ENCODE measurements at places on chromosomes 2 and 18.

DNA sequence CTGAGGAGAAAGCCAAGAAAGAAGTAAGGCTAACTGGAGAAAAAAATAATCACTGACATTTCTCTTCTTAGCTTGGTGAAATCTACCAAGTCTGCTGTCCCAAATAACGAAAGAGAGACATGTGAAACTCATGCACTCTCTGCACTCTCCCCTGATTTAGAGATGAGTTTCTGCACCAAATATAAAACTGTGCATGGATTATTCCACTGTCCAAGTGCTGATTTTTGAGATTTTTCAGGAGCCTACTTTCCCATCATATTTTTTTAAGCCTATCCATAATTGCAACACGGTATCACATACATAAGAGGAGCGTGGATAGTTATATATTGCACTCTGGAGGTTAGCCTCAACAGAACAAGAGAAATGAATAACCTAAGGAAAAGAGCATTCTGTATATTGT lies 10.0 kb upstream of the RIT2 start:
- no peak for DNase-seq

DNA sequence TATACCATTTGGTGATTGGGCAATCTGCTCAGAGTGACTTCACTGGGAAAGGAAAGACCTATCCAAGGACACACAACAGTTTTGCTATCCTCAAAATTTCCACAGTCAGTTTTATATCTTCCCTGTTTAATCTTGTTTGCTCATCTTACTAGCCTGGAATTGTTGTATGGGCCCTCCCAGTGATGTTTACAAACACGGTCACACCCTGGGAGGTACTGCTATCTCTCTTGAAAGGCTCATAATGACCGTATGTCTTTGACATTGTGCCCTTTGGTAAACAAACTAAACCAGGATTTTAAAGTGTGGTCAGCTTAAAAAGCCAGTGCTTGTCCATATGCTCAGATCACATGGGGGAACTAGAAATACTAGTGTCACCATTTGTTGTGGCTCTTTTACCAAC lies 277.0 kb downstream of the CDH2 start:
- no peak for DNase-seq

GRCh38 chr2:56540916-56541315 lies 357.1 kb downstream of the CCDC85A start:
- DNase-seq, result no peak

- DNase-seq, result no peak
Measured at GRCh38 chr2:109290887-109291643, 162.1 kb downstream of the SH3RF3 start.

GRCh38 chr2:210611466-210611865 lies 55.1 kb downstream of the CPS1 start:
- no peak for DNase-seq

DNA sequence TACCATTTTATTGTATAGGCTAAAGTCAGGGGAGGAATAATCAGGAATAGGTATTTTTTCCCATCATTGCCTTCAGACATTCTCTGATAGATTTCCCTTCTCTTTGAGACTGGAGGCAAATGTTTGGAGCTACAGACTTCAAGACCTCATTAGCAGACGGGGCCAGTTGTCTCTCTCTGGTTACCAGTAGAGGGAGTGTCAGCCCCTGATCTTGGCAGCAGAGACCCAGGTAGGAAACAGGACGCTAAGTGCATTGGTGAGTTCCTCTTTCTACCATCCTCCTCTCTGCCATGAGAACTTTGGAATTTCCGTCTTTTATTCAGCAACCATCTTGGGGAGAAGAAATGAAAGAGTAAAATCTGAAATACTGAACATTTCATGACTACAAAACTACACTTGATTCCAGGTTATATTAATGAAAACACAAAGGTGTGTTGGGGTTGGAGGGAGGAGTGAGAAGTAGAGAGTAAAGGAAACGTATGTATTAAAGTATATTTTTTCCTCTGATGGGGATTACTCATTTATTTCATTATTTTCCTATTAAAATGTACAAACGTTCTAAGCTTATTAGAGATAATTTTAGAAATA lies 186.2 kb upstream of the GCFC2 start:
- DNase-seq, result peak; percentile 4

GRCh38 chr2:106644623-106645022 lies 157.5 kb downstream of the CD8B2 start:
- DNase-seq, result no peak

DNA sequence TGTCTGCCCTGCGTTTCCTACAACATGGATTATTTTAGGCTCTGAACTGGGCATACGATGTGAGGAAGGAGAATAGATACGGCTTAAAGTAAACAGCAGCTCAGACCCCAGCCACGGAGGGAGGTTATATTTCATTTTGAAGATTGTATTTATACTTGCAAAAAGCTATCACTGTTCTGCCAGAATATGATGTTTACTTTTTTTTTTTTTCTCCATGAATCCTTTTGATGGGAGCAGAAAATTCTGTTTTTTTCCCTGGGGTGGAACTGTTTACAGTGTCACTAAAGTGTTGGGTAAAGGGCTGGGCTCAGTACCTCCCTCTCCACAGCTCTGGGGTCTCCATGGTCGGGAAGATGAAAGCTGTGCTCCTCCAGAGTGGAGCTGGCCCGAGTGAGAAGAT lies 13.1 kb downstream of the PCARE start:
- no peak for DNase-seq

DNA sequence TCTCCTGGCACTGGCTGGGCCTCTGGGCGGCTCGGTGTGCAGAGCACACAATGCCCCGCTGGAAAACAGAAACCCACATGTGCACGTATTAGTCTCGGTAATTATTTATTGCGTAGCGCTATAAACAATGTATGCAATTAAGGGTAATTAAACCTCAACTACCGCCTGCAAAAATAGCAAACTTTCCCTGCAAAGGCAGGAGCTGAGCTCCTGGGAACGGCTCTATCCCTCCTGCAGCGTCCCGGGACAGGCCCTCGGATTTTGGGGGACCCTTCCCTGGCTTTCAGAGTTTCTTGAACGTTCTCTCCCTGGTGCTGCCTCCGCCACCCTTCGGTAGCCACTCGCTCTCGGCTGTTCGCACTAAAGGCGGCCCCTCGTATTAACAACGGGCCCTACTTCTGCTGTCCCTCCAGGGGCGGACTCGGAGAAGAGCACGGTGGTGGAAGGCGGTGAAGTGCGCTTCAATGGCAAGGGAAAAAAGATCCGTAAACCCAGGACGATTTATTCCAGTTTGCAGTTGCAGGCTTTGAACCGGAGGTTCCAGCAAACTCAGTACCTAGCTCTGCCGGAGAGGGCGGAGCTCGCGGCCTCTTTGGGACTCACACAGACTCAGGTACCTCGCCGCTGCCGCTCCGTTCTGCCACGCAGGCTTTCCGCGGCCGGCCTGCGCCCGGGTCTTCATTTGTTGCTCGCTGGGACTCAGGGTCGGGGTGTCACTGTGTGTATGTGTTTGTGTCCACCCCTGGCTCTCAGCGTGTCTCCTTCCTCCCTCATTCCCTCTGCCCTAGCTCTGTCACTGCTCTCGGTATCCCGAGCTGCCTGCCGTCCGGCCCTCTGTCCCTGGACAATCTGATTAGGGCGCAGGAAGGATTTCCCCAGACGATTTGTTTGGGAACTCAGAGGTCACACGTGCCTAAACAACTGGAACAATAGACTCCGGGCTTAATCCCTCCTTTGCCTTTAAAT lies 1.2 kb downstream of the DLX1 start:
- DNase-seq, result no peak

DNA sequence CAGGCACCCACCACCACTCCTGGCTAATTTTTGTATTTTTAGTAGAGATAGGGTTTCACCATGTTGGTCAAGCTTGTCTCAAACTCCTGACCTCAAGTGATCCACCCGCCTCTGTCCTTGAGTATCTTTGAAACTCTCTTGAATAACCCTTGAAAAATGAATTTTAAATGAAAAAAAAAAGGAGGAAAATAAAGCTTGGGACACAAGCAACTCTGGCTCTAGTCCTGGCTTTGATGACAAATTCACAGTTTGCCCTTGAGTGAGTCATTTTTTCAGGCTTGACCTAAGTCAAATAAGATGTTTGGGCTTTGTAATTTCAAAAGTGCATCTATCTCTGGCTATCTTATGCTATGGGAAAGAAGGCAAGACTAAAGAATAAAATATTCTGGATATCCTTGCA lies 79.0 kb upstream of the TRIB2 start:
- no peak for DNase-seq

- no peak for DNase-seq
Measured at GRCh38 chr2:71886241-71886640, 261.4 kb downstream of the CYP26B1 start.

DNA sequence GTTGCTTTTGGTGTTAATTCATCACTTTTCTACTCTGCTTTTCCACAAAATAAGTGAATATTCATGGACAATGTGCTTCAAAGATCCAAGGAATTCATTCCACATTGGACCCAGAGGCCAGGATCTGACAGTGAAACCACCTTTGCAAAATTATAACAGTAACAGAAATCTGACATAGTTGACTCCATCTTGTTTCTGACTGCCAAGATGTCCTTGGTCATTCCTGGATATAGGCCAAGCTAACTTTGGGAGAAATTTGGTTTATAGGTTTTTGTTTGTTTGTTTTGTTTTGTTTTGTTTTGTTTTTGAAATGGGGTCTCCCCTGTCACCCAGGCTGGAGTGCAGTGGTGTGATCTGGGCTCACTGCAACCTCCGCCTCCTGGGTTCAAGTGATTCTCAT lies 10.3 kb downstream of the MPPE1 start:
- DNase-seq, result no peak

GRCh38 chr2:120343433-120344105 lies 2.4 kb upstream of the INHBB start:
- DNase-seq, result peak; percentile 29

GRCh38 chr2:23083966-23084365 lies 301.0 kb upstream of the KLHL29 start:
- DNase-seq, result no peak

GRCh38 chr2:19360966-19361321 lies 2.5 kb upstream of the OSR1 start:
- no peak for DNase-seq

- no peak for DNase-seq
Measured at GRCh38 chr2:202782940-202783558, 88.5 kb downstream of the ICA1L start.

DNA sequence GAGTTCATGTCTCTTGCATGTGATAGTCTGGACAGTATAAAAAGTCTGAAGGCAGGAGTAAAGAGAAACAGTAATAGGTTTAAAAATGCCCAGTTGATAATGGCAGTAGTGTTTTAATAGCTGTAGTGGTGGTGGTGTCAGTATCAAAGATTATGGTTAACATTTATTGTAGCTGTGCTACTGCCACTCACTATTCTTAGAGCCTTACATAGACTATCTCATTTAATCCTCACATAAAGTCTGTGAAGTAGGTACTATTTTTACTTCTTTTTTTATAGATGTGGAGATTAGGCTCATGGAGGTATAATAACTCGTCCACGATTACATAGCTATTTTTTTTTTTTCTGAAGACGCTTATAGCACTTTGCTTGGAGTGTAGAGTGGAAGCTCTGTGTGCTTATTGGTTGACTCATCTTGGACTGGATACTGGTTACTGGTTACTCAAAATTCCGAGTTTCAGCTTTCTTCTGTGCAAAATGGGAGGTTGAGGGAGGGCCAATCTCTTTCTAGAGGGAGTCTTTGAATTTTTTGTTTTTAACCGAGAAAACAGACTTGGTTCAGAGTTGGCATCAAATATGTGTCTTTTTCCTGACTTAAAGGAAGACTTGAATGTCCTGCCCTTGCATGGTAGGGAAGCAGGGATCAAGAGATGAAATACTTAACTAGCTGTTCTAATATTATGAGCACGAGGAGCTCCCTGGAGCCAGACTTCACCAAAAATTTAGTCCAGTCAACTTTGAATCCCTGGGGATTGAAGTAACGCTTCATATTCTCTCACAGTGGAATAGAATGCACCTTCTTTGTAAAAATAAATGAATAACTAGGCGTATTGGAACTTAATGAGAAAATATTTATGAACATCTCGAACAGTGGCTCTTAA lies 27.1 kb downstream of the CERS6 start:
- DNase-seq, result no peak

GRCh38 chr2:16168506-16169264 lies 228.3 kb downstream of the MYCN start:
- DNase-seq, result no peak

DNA sequence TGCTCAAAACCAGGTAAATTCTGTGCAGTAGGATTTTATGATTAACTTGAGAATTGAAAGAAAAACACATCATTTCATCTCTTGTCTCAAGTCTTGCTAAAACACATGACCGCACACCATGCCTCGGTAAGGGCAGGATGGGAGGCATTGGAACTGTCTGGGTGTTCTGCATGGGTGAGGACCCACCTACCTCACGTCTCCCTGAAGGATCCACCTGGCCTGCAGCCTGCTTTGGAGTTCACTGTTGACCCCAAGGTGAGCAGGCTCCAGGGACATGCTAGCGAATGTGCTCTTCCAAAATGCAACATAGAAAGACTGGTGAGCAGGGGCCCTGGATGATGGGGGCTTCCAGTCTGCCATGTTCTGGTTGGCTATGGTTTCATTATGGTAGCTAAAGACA lies 131.5 kb downstream of the NCK2 start:
- no peak for DNase-seq

GRCh38 chr18:74501386-74501785 lies 5.2 kb downstream of the CNDP2 start:
- no peak for DNase-seq

DNA sequence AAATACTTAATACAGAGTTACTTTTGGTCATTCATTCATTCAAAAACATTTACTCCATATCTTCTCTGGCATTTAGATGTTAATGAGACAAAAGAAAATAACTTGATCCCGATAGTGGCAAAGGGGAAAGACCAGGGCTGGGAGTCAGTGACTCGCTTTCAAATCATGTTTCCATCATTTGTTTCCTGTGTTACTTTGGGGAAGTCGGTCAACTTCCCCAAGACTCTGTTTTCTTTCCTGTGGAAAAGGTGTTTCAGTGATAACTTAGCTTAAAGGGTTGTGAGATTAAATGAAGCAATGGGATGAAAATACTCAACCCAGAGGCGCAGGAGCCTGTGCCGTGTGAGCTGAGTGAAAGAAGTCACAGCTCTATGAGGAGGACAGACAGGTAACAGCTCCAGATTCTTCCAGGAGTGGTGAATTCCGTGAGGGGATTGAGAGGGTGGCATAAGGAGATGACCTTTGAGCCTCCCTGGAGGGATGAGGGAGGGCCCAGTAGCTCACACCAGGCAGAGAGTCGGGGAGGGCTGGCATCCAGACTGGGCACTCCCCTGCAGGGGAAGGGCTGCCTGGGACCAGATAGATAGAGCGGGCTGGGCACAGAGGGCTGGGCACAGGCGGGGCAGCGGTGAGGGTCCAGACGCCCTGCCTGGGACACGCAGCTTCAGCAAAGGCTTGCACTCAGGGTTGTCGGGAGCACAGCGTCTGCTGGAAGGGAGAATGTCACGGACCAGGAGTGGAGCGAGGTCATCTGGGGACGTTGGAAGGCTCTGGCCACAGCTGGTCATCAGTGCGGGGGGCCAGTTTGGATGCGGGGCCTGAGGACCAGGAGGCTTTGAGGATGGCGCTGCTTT lies 70.1 kb downstream of the TSHZ1 start:
- no peak for DNase-seq

GRCh38 chr2:32746669-32747068 lies 118.8 kb downstream of the TTC27 start:
- no peak for DNase-seq

Data from caudate nucleus (tissue), 63 donors.